Stimulated activated naive B cell treated with anti-CD40 and anti-IgM and Interleukin-4, amounts not matched to agents 10 μg/mL and 1 μg/mL and 100 μg/mL, for 72 hours (primary cell): ENCODE measurements at places on chromosomes 5 and 9.

DNA sequence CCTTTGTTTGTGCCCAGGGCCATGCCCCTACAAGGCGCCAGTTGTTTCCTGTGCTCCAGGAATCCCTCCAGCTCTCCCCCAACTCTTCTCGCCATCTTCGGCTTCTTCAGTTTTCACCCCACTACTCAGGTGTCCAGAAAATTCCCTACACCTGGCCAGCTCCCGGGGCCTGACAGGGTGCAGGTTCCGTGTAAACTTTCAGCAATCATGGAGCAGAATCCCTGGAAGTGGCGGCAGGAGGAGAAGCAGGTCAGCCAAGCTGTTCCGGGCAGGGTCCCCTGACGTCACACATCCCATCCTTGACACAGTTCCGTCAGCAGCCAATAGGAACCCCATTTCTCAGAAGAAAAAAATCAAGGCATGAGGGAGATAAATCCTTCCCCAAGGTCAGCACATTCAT, 12.2 kb upstream of the ADGRD2 start:
- DNase-seq, result no peak

- DNase-seq, result no peak
These were observed 176.7 kb downstream of the PRDM9 start for GRCh38 chr5:23684103-23684502.

- DNase-seq, result no peak
These were observed 23.4 kb downstream of the ANGPTL2 start for GRCh38 chr9:127098916-127099553.

DNA sequence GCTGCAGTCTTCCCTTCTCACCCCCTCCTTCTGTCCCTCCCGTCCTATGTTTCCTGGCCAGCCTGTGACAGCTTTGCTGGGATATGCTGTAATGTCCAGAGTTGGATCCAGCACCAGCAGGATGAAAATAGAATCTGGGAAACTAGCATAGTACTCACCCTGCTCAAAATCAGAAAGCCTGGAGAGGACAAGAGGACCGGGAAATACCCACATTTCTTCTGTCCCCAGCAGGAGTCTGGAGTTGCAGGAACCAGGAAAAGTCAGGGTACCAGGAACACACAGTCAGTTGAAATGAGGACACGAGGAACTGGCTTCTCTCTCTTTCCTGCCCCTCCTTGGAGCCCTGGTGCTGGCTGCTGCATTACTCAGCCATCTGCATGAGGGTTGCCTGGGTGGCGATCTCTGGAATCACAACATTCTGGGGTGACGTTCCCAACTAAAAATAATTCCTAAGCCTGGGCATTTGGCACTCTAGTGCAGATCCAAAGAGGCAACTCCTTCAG, 59.6 kb upstream of the NFIL3 start:
- DNase-seq, result no peak

- no peak for DNase-seq
These were observed 48.2 kb downstream of the ABCA1 start for GRCh38 chr9:104879555-104880309.

DNA sequence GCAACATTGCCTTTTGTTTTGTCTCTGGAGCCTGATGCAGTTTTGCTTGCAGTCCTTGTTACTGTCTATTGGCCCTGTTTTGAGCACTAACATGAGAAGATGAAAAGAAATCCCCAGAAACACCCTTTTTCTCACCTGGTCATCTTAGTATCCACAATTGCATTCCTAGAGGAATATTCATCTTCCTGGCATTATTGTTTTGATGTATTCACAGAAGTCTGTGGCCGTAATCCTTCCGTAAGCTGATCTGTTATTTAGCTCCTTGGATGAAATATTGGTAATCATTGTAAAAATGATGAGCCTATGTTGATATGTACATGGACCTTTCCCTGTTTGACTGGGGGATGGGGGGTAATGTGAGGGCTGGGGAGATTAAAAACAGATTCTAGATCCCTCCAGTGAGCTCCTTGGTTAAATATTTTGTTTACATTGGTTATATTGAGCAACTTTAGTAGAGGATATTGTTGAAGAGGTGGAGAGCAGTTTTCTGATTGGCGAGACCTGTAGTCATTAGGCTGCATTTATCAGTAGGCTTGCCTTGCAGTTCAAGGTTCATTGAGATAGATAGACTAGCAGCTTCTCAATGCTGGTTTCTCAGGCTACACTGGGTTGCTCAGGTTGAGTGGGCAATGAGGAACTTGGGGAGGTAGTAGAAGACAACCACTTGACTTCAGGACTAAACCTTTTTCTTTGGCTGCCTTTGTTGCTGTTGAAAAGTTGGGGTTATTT, 117.5 kb downstream of the MACIR start:
- no peak for DNase-seq

DNA sequence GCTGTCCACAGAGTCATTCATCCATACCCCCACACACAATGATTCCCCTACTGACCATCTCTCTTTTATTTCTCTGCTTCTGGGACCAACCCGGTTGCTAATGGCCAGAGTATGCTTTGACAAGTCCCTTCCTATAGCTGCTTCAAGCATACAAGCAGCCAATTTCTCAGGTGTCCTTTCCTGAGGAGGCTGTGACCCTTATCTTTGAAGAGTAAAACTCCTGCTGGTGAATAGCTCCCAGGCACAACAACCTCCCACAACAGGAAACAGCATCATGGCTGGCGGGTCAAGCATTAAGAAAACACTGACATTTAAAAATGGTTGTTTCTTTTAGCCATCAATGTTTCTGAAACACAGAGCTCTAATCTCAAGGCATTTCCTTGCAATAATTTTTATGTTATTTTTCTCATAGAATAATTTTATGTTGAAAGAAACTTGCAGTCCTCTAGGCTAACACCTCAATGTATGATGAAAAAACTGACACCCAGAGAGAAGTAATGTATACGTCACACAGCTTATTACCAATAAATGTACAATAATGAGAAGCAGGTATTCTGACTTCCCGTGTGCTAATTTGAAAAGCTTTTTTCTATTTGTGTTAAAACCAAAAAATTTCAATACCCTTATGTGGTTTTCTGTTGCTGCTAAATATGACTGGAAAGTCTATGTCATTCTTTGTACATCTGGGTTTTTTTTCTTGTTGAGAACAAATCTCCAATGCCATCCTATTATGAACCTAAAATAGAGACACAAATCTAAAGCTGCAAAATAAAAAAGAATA, 7.5 kb upstream of the PAM start:
- no peak for DNase-seq

DNA sequence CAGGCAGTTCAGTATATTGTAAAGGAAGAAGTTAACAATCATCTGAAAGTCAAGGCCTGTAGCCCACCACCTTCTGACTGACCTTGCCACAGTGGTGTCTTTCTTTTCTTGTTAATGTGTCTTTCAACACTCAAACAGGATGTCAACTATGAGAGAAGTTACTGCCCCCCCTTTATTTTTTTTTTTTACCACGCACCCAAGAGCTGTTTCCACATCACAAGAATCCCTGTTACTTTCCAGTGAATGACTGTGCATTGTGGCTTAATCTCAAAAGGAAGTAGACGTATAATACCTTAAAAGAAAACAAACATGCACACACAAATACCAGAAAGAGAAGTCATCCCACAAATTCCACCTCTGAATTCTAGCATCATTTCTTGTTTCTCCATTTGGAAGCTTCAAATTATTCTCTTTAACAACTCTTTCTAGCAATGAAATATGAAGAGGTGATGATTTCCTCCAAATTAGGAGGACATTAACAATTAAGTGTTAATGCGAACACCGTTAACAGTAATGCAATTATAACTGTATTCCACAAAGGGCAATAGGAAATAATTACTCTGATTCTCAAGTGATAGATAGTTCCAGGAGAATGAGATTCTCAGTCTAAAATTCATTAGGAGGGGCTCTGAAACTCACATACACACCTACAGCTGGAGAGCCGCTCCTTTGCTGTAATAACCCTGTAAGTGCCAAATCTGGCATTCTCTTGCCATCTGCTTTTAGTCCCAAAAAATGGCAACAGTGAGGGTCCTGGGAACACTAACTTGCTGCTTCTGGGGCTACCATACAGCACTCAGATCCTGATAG, 201.0 kb downstream of the EFNA5 start:
- no peak for DNase-seq
